Neural progenitor cell (in vitro differentiated cells): ENCODE measurements at places on chromosomes 7 and 10. TPM values are rescaled to one million over a fixed set of nuclear protein-coding genes. Genes with fewer than 3 reads are reported as not detected.

GRCh38 chr7:127251465-127252376, 1.0 kb downstream of the GRM8 start:
- H3K27me3 ChIP-seq = peaks cover 100% of the 10 kb centered on the region
- H3K36me3 ChIP-seq = no peaks in the 10 kb centered on the region
- H3K27ac ChIP-seq = no peak overlapping the region
- peak; percentile 51 for DNase-seq

DNA sequence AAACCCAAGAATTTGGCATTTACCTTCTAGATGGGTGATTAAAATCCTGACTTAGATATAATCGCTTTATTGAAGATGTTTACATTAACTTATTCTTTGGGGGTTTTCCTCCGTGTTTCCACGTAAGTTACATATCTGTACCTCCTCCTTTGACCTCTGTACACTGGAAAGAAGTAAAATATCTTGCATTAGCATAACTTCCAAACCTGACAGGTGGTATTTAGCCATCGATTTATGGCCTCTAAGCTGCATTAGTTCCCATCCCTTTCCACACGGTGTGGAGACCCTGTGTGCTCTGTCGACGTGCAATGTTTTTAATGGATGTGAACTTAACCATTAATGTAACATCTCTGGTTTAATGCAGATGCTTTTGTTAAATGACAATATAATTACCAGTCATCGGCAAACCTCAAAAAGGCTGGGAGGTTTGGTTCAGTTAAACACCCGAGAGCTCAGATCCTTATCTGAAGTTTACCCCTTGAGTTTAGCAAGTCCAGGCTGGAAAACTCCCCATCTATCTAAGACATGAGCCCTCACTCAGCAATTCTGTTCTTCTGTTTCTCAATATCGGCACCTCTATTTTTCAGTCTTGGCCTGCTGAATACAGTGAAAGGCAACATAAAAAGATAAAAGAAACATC, 295.2 kb downstream of the GATA3 start:
- H3K27me3 ChIP-seq = no peaks in the 10 kb centered on the region
- no peaks in the 10 kb centered on the region for H3K36me3 ChIP-seq
- peaks cover 5% of the 10 kb centered on the region for H3K4me1 ChIP-seq
- DNase-seq = no peak
- H3K4me3 ChIP-seq = no peak overlapping the region

SH2D4B gene
- 0.06 and 0.11 TPM in 2 replicates for total RNA-seq

- no peak overlapping the region for H3K27ac ChIP-seq
- H3K36me3 ChIP-seq = no peaks in the 10 kb centered on the region
- H3K4me1 ChIP-seq = peaks cover 19% of the 10 kb centered on the region
- H3K4me3 ChIP-seq = peak overlapping the region; percentile 95
Observed at GRCh38 chr10:133159611-133159949, 439 bp upstream of the KNDC1 start.

- H3K27ac ChIP-seq = no peak overlapping the region
- no peaks in the 10 kb centered on the region for H3K27me3 ChIP-seq
- H3K4me1 ChIP-seq = no peaks in the 10 kb centered on the region
- DNase-seq = no peak
Observed at GRCh38 chr10:22850541-22850940, 77.3 kb upstream of the ARMC3 start.

ASAH2 gene
- 2.0 and 6.3 TPM in 2 replicates for total RNA-seq

DNA sequence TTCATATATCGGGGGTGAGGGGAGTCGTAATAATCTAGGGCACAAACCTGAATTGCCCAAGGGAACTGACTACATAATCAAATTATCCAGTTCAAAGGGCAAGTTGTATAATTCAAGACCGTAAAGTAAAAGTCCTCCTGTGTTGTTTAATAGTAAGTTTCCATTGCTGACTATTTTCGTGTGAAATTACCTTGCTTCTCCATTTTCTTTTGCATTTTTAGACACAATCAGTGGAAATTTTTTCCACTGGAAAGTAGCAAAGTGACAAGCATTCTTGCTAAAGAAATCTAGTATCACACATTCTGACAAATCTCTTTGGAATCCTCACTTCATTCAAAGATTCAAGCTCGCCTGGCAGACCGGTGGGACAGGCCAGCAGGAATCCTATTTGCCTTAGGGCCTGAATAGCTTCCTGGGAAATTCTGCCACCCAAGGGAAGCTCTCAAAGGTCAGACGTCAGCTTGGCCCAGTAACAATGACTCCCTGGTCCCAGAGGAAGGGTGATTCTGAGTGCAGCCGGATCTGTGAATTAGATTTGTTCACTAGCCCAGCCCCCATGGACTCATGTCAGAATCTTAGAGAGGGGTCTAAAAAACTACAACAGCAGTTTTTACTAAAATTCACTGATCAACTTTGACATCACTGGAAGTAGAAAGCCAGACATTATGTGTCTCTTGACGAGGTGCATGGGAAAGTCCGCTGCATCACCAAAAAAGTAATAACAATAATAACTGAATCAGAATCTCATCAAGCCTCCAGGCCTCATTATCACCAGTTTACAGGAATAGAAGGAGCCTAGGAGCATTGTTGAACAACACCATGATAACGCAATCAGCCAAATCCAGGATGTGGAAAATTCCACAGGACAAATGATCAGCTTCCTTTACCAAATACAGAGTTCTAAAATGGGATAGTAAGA, 161.0 kb downstream of the SKIDA1 start:
- no peaks in the 10 kb centered on the region for H3K36me3 ChIP-seq
- no peaks in the 10 kb centered on the region for H3K27me3 ChIP-seq
- H3K4me1 ChIP-seq = peaks cover 26% of the 10 kb centered on the region
- H3K4me3 ChIP-seq = peak overlapping the region; percentile 6

DNA sequence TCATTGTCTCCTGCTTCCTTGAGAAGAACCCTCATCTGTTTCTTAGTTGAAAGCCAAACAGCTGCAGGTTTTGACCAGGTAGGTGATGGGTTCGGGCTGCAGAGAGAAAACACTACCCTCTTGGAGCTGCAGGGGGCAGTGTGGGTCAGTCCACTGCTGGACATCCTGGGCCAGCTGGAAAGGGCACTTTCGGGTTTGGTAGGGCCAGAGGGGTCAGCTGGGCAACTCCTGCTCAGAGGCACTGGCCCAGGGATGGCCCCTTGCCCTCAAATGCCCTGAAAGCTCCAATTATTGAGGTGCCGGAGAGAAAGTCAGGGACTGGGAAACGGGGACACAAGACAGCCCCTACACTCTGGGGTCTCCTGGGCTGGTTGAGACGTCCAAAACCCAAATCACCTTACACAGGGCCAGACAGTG, 90.7 kb downstream of the MKI67 start:
- no peaks in the 10 kb centered on the region for H3K4me1 ChIP-seq
- peaks cover 2% of the 10 kb centered on the region for H3K27me3 ChIP-seq
- DNase-seq = peak; percentile 67

CCDC172 gene
- not detected in 2 replicates for total RNA-seq

- H3K27me3 ChIP-seq = peaks cover 39% of the 10 kb centered on the region
- no peaks in the 10 kb centered on the region for H3K36me3 ChIP-seq
- H3K4me1 ChIP-seq = peaks cover 13% of the 10 kb centered on the region
- DNase-seq = no peak
- no peak overlapping the region for H3K4me3 ChIP-seq
- no peak overlapping the region for H3K27ac ChIP-seq
Observed at GRCh38 chr10:44389150-44389549, 4.3 kb upstream of the CXCL12 start.

GIMAP8 gene
- not detected in 2 replicates for total RNA-seq

DNA sequence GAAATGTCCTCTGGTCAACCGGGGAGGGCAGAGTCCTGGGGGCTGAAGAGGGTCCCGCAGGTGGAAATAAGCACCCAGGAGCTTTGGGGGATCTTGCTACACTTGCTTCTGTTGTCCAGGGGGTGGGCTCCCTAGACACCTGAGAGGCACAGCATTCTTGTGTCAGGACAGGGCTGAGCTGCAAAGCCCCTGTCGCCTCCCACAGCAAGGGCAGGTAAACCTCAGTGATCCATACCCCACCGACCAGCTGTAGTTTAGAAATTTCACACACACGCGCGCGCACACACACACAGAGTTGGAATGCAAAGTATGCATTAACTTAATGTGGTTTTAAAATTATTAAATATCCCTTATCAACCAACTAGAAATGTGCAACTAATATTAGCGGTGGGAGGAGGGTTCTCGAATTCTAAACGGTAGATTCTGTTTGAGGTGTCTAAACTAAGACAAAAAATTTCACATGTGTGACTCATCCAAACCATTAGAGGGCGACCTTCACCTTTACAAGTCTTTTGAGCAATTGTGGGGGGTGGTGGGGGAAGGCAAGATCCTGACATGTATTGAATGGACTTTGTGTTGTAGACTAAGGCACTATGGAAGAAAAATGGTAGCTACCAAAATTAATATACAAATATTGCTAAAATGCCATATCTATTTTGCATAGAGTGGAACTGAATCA, 34.3 kb upstream of the PTF1A start:
- no peaks in the 10 kb centered on the region for H3K4me1 ChIP-seq
- peak; percentile 74 for DNase-seq
- peak overlapping the region; percentile 34 for H3K4me3 ChIP-seq
- H3K27ac ChIP-seq = no peak overlapping the region
- no peaks in the 10 kb centered on the region for H3K36me3 ChIP-seq
- peaks cover 73% of the 10 kb centered on the region for H3K27me3 ChIP-seq

CFAP70 gene
- total RNA-seq = 1.1 and 1.7 TPM in 2 replicates

POR gene
- total RNA-seq = 38.6 and 61.0 TPM in 2 replicates

PDZD7 gene
- 0.25 TPM in 1 of 2 replicates, not detected in the other for total RNA-seq

- H3K4me1 ChIP-seq = no peaks in the 10 kb centered on the region
- DNase-seq = no peak
- no peaks in the 10 kb centered on the region for H3K36me3 ChIP-seq
- no peak overlapping the region for H3K4me3 ChIP-seq
Observed at GRCh38 chr7:11648980-11649379, 183.0 kb downstream of the THSD7A start.

GRCh38 chr10:28685717-28686116, 8.4 kb downstream of the BAMBI start:
- no peak for DNase-seq
- H3K36me3 ChIP-seq = no peaks in the 10 kb centered on the region
- H3K4me1 ChIP-seq = peaks cover 25% of the 10 kb centered on the region
- no peak overlapping the region for H3K4me3 ChIP-seq
- H3K27ac ChIP-seq = no peak overlapping the region

BLNK gene
- not detected in 2 replicates for total RNA-seq

- H3K27ac ChIP-seq = no peak overlapping the region
- no peaks in the 10 kb centered on the region for H3K27me3 ChIP-seq
- no peak for DNase-seq
- H3K4me3 ChIP-seq = no peak overlapping the region
Observed at GRCh38 chr7:122989577-122989976, 5.9 kb downstream of the TAS2R16 start.

GRCh38 chr7:2734084-2734686, 46.2 kb downstream of the AMZ1 start:
- no peaks in the 10 kb centered on the region for H3K27me3 ChIP-seq
- no peak overlapping the region for H3K27ac ChIP-seq
- DNase-seq = no peak
- H3K36me3 ChIP-seq = no peaks in the 10 kb centered on the region
- no peak overlapping the region for H3K4me3 ChIP-seq
- no peaks in the 10 kb centered on the region for H3K4me1 ChIP-seq

GRCh38 chr10:19891429-19891828, 75.2 kb downstream of the PLXDC2 start:
- peak overlapping the region; percentile 68 for H3K27ac ChIP-seq
- no peak overlapping the region for H3K4me3 ChIP-seq
- peak; percentile 30 for DNase-seq
- peaks cover 30% of the 10 kb centered on the region for H3K4me1 ChIP-seq
- H3K27me3 ChIP-seq = no peaks in the 10 kb centered on the region

OR6V1 gene
- not detected in 2 replicates for total RNA-seq

DNA sequence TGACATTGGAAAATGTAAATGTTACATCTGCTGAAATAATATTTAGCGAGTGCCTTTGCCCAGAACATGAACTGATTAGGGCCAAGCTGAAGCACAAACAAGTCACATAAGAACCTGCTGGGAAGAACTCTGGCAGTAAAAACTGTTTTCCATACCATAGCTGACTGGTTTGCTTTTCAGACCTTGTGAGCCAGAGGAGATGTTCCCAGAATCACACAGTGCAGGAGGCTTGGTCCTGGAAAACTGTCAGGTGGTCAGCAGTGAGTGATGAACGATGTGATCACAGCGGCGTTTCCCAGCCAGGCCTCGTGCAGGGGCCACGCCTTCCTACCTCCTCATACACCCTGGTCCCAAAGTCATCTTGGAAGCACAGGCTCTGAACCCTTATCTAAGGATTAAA, 164.2 kb upstream of the EEPD1 start:
- no peak overlapping the region for H3K27ac ChIP-seq
- no peaks in the 10 kb centered on the region for H3K27me3 ChIP-seq
- DNase-seq = no peak
- H3K36me3 ChIP-seq = no peaks in the 10 kb centered on the region
- H3K4me1 ChIP-seq = no peaks in the 10 kb centered on the region

GRCh38 chr10:79947083-79947415, 1.9 kb downstream of the SFTPD start:
- H3K27me3 ChIP-seq = no peaks in the 10 kb centered on the region
- no peaks in the 10 kb centered on the region for H3K4me1 ChIP-seq
- no peak overlapping the region for H3K27ac ChIP-seq
- H3K4me3 ChIP-seq = no peak overlapping the region

GRCh38 chr10:120521880-120522279, 64.9 kb downstream of the PLPP4 start:
- peaks cover 21% of the 10 kb centered on the region for H3K4me1 ChIP-seq
- H3K4me3 ChIP-seq = no peak overlapping the region
- no peak for DNase-seq

FOXI2 gene
- not detected in 2 replicates for total RNA-seq

GRCh38 chr7:149285603-149286002, 23.6 kb downstream of the ZNF783 start:
- peaks cover 17% of the 10 kb centered on the region for H3K27me3 ChIP-seq
- no peaks in the 10 kb centered on the region for H3K4me1 ChIP-seq
- peak; percentile 63 for DNase-seq
- peak overlapping the region; percentile 61 for H3K4me3 ChIP-seq
- H3K36me3 ChIP-seq = no peaks in the 10 kb centered on the region

FAM25G gene
- not detected in 2 replicates for total RNA-seq

DNA sequence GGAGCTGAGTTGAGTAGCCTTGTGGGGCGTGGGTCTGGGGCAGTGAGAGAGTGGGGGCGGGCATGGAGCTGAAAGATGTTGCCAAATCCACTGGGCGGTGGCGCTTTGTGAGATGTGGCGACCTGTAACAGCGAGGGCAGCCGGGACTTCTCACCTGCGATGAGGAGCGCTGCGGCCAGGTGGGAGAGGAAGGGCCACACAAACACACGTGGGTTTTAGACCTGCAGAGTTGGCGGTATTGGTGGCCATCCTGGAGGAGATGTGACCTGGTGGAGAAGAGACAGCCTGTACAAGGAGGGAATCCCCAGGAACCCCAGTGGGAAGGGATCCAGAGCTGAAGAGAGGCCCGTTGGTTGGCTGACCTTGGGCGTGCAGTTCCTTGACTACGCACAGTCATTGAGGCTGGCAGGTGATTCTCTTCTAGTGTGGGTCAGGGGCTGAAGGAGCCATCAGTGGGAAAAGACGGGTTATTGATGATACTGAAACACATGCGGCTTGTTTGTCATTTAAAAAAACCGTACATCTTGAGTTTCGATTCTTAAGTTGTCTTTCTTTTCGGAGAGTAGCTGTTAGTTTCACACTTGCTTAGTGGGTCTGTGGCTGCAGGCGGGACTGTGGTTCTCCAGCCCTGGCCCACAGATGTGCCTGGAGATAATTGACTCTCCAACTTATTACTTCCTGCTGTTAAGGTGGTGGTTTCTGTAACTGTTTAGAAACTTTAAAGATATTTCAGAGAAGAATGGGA, 2.4 kb downstream of the CHST12 start:
- H3K27ac ChIP-seq = no peak overlapping the region
- H3K27me3 ChIP-seq = no peaks in the 10 kb centered on the region
